ENCODE measurements at places on chromosomes 1 and 21.
A peak's percentile ranks its signal among the peaks of the same experiment; 100 is the strongest.

GRCh38 chr21:45246386-45247320 is 41.0 kb downstream of the POFUT2 start:
- DNase-seq = no peak

DNA sequence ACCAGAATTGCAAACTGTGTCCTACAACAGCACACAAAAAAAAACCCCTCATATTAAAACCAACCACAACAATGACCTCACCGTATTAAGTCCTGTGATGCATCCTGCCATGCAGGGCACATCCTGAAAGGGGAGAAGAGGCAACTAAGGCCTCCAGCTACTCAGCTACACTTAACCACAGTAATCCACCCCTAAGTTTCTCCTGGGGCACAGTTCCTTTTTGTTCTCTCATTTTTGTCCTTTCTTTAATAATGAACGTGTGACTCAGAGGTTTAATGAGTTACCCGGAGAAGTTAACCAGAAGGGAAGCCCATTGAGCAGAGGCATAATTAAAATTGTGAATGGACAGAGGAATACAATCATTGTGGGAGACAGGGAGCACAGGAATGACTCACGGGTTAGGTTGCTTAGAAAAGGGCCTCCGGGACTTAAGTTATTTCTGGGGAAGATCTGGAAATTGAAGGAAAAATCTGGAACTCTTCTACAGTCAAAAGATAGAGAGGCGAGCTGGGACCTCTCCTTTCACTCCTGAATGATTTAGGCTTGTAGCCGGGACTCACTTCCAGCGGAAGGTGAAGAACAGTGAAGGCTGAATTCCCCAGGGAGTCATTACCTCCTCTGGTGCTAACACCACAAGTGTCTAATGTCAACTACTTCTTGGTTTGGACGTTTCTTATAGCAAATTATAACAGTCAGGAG is 36.9 kb upstream of the HIVEP3 start:
- no peak for DNase-seq

GRCh38 chr21:39029900-39030884 is 153.1 kb downstream of the PSMG1 start:
- DNase-seq = no peak

GRCh38 chr1:59342801-59343575 is 46.1 kb downstream of the FGGY start:
- no peak for DNase-seq

GRCh38 chr1:17017435-17017834 is 5.7 kb upstream of the ATP13A2 start:
- DNase-seq = no peak

DNA sequence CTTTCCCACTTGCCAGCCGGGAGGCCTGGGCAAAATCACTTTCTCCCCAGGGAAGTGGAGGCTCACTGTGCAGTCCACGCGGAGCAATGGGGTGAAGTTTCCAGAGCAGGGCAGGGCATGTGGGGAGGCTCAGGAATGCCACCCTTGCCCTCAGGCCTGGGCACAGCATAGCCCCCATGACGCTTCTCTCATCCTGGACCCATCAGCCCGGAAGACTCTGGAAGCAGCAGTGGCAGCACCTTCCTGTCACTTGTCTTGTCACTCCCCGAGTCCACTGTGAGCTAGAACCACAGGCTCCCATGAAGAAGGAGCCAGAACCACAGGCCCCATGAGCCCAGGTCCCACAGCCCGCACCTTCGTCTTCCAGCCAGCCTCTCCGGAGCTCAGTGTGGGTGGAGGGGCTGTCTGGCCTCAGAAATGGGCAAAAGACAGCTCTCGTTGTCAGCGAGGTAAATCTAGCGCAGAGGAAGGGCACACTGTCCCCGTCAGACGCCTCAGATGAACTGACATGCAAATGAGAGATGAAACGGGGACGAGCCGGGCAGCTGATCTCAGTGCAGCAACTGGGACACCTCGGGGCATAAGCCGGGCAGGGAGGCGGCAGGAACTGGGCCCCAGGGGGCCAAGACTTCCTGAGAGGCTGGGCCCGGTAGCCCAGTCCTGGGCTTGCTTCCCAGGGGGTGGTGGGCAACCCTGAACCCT is 6.1 kb downstream of the PDE9A start:
- no peak for DNase-seq

GRCh38 chr1:116487031-116487430 is 83.8 kb downstream of the CD58 start:
- no peak for DNase-seq

DNA sequence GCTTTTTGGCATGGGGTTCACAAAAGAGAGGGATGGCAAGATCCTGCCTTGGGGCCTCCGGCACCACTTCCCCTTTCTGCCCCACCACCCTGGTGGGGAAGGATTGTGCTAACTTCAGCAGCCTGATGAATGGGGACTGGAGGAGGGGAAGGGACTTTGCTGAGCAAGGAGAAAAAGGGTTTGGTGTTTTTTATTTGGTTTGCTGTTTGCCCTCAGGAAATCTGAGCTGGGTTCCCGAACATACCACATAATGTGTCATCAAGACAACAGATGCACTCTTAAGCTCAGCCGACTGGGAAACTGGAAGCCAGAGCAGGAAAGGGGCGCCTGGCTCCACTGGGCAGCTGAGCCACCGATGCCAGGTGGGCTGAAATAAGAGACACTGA is 19.8 kb downstream of the OLFML2B start:
- no peak for DNase-seq

- no peak for DNase-seq
Measured at GRCh38 chr1:198155253-198155652, 1.5 kb upstream of the NEK7 start.

- DNase-seq = no peak
Measured at GRCh38 chr1:91674107-91674506, 173.5 kb downstream of the CDC7 start.

DNA sequence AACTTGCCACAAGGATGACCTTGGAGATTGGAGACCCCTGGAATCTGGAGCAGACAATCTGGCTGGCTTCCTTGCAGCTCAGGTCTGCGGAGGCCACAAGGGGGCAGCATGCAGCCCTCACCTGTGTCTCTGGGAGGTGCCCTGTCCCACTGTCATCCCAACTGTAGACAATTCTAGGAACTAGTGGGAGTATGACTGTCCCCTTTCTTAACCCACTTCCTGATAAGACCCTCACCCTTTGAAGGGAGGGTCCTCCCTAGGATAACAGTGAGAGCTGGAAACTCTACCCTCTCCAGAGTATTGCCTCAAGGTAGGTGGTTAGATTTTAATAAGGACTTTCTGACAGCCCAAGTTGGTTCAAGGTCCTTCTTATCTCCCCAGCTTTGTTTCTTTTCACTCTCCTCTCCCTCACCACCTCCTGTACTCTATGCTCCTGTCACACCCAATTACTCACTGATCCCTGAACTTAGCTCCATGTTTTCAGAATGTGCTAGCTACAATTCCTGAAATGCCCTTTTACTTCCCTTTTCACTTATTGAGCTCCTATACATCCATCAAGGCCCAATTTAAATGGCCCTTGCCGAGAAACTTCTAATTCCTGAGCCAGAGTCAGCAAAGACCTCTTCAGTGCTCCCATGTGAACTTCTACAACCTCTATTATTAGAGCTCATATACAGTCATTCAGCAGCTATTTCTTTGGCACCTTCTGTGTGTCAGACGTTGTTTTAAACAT is 9.2 kb upstream of the KCNQ4 start:
- peak; percentile 28 for DNase-seq

DNA sequence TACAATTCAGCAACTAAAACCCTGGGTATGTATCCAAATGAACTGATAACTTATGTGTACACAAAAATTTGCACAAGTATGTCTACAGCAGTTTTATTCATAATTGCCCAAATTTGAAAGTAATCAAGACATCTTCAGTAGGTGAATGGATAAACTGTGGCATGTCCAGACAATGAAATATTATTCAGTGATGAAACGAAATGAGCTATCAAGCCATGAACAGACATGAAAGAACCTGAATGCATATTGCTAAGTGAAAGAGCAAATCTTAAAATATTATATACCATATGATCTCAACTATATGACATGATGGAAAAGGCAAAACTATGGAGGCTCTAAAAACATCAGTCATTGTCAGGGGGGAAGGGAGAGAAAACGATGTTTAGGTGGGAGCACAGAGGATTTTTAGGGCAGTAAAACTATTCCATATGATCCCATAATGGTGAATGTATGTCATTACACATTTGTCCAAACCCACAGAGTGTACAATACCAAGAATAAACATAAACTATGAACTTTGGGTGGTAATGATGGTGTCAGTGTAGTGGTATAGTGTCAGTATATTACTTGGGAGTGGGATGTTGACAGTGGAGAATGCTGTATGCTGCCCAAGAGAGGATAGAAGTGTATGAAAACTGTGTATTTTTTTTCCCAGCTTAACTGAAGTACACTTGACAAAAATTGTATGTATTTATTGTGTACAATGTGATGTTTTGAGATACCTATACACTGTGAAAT is 92.8 kb upstream of the PPP2R5A start:
- no peak for DNase-seq

GRCh38 chr1:57424231-57425027 is 569 bp upstream of the DAB1 start:
- no peak for DNase-seq

- no peak for DNase-seq
Measured at GRCh38 chr1:40732756-40733301, 41.3 kb downstream of the NFYC start.

DNA sequence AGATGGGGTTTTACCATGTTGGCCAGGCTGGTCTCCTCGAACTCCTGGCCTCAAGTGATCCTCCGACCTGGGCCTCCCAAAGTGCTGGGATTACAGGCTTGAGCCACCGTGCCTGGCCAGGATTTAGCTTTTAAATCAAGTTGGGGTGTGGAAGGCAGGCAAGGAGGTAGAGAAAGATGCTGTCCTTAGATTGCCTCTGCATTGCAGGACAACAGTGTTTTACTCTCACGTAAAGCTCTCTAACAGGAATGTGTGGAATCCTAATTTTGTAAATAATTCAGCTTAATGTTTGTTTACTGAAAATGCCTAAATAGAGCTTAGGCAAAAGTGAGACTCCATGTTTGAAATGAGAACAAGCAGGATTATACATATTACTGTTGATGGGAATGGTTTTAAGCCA is 29.5 kb upstream of the TGFB2 start:
- no peak for DNase-seq

DNA sequence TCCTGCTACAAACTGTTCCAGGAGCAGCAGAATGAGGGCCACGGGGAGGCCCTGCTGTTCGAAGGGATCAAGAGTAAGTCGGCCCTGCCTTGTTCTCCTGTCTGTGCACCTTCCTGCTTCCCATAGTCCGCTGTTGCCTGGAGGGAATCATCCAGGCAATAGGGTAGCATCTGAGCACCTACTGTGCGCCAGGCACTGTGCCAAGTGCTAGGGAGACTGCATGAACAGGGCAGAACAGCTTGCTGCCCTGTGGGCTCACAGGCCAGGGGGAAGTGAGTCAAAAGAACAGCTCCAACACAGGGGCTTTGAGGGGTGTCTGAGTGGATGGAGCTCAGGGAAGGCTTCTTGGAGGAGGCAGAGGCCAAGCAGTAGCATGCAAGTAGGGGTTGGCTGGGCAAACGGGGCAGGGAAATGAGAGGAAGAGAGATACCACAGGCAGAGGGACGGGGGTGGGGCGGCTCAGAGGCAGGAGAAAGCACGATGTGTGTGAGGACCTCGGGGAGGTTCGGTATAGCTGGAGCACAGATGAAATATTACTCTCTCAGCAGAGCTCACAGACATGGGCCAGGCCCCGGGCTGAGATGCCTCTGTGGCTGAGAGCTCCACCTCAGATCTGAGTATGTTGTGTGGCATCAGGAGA is 15.5 kb upstream of the PADI6 start:
- no peak for DNase-seq

- DNase-seq = no peak
Measured at GRCh38 chr1:91891454-91891853, 5.5 kb upstream of the TGFBR3 start.

DNA sequence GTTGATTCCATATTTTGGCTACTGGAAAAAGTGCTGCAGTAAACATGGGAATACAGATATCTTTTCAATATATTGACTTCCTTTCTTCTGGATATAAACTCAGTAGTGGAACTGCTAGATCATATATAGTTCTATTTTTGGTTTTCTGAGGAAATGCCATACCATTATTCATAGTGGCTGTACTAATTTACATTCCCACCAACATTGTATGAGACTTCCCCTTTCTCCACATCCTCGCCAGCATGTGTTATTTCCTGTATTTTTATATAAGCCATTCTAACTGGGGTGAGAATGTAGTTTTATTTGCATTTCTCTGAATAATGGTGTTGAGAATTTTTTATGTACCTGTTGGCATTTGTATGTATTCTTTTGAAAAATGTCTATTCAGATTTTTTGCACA is 385.2 kb downstream of the NUF2 start:
- DNase-seq = no peak

- peak; percentile 58 for DNase-seq
Measured at GRCh38 chr1:204207136-204207616, 6.6 kb downstream of the GOLT1A start.

GRCh38 chr1:27044613-27045151 is 32.0 kb upstream of the TENT5B start:
- DNase-seq = peak; percentile 66

GRCh38 chr1:235397733-235398132 is 30.5 kb downstream of the TBCE start:
- no peak for DNase-seq

DNA sequence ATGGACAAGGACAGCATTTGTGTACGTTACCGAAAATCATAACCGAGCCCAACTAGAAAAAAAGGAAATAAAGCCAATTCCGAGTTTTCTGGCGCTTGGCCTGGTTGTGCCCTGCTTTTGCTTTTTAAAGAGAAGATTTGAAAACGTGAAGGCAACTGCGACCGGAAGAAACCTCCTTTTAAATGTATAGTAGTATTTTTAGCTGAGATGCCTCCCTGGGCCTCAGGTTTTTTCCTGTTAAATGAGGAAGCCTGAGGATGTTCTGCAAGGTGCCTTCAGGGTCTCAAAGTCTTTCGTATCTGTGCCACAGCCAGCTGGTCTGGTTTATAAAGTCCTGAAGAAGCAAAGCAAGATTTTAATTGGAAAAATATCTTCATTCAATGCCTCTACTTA is 371 bp upstream of the ODF2L start:
- no peak for DNase-seq

DNA sequence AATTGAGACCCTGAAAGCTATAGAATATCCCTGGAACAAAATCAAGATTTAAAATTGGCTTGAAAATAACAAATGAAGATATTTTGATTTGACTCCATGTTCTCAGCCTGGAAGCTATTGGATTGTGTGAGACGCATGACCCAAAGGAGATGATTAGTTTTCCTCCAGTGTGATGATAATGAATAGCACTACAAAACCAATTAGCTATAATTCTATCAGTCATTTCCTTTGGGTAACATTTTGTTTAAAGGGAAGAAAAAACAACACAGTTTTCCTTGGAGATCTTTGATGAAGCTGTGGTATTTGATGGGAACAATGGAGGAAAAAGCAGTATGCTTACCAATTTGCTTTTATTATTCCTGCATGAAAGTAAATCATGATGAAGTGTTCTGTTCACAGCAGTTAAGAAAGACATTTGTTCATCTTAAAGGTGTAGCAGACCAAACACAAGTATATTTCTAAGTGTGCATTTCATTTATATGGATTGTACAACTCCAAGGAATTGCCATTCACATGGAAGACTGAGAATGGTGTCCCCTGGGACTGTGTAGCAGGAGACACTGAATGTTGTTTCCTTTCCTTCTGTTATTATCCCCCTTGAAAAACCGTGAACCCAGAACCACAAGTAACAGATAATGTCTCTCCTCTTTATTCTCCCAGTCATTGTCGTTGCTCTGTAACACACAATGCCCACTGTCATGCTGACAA is 111.4 kb downstream of the CACHD1 start:
- no peak for DNase-seq
